ENCODE measurements at places on chromosomes 1 and 21.
A peak's percentile ranks its signal among the peaks of the same experiment; 100 is the strongest.

DNA sequence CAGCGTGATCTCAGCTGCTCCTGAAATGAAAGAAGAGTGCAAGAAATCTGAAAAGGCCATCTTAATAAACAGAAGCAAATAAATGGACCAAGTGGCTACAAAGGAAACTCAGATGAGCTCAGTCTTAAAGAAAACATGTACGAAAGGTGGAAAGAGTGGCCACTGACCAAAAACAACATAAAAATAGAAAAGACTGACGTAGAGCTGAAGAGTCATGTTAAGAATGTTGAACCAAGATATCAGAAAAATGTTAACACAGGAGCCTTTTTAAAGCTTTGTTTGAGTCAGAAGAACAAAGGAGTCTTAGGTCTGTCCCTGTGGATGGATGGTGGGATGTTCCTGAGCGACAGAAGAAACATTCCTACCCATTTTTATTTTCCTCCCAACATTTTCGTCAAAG lies 30.8 kb upstream of the ZNF648 start:
- no peak for DNase-seq

DNA sequence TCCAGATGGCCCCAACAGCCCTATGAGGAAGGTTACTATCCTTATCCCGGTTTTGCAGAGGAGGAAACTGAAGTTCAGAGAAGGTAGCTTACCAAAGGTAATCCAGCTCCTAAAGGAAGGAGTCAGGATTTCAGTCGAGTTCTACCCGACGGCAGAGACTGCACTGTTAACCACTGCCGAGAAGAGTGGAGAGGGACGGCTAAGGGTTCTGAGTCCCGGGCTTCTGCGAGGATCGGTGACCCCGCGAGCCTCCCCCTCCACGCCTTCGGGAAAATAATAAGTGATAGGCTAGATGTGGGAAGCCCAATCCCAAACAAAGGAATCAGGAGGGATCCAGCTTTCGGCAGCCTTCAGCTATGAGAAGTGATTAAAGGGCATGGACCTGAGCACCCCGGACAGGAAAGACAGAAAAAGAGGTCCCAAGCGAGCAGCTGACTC lies 587 bp downstream of the TMEM53 start:
- peak; percentile 20 for DNase-seq

DNA sequence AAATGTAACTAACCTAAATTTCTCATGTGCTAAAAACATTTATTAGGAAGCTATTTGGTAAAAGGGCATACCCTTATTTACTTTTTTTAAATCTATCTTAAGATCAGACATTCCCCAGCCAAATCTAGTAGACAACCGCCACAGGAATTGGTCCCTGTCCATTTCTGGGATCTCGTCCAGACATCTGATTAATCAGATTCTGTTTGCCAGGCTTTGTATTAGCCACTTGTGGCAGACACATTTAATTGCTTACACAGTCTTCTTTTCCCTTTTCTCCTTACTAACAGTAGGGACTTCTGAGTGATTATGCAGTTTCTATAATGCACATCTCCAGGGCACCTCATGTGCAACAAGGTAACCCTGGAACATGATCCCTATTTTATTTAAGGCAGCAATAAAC lies 449.0 kb upstream of the RGS18 start:
- DNase-seq: peak; percentile 9

DNA sequence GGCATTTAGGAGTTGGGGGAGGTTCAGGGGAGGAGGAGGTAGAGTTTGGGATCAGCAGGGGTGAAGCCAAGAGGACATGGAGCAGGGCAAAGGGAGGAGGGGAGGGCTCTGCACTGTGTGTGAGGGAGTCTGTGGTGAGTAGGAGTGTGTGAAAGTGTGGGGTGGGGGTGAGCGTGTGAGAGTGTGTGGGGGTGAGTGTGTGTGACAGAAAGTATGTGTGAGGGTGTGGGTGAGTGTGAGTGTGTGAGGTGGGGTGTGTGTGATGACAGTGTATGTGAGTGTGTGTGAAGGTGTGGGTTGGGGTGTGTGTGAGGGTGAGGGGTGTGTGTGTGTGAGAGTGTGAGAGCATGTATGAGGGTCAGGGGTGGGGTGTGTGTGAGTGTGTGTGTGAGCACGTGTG lies 62.6 kb downstream of the GNG4 start:
- DNase-seq: no peak

GRCh38 chr1:166330096-166330495 lies 163.3 kb upstream of the FAM78B start:
- no peak for DNase-seq

DNA sequence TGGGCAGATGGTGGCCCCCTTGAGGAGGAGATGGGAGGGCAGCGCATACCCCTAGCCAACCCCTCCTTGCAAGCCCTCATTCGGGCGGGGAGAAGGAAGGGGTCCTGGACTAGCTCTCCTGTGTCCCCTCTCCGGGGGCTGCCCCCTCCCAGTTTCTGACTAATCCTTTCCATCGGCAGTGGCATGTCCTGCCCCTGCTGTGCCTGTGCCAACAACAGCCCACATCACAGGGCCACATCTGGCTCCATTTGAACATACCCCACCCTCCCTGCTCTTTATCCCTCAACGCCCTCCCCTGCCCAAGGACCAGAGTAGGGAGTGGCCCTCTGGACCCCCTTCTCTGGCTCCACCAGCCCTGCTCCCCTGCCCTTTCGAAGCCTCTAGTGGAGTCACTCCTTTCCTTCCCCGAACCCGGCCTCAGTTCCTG lies 11.0 kb upstream of the LMNA start:
- DNase-seq: peak; percentile 93

GRCh38 chr1:152190589-152190988 lies 31.6 kb upstream of the RPTN start:
- peak; percentile 67 for DNase-seq

DNA sequence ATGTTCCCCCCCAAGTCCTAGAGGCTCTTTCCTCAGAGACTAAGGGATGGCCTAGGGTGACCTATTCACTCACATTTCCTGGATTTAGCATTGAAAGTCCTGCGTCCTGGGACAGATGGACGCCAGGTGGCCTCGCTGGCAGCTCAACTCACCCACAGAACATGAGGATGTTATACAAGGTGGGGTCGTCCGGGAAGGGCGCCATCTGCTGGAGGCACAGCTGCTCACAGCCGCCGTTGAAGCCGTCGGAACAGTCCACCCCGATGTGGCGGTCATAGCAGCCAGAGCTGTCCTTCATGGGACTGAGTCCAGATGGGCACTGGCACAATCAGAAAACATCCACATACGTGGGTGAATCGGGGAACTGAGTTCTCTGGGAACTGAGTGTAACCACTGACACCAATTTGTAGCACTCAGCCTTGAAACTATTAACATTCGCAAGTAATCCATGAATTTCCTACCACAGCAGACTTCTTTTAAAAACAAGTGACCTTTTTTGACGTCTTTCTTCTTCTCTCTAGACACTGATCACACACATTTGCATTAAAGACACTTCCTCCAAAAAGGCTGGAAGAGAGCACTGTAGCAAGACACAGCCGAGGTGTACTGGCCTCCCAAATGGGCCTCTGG lies 215.4 kb downstream of the ASTN1 start:
- peak; percentile 48 for DNase-seq

GRCh38 chr21:43266534-43266933 lies 97.7 kb downstream of the CRYAA start:
- DNase-seq: peak; percentile 21

GRCh38 chr1:237219751-237220642 lies 178.0 kb downstream of the RYR2 start:
- no peak for DNase-seq

DNA sequence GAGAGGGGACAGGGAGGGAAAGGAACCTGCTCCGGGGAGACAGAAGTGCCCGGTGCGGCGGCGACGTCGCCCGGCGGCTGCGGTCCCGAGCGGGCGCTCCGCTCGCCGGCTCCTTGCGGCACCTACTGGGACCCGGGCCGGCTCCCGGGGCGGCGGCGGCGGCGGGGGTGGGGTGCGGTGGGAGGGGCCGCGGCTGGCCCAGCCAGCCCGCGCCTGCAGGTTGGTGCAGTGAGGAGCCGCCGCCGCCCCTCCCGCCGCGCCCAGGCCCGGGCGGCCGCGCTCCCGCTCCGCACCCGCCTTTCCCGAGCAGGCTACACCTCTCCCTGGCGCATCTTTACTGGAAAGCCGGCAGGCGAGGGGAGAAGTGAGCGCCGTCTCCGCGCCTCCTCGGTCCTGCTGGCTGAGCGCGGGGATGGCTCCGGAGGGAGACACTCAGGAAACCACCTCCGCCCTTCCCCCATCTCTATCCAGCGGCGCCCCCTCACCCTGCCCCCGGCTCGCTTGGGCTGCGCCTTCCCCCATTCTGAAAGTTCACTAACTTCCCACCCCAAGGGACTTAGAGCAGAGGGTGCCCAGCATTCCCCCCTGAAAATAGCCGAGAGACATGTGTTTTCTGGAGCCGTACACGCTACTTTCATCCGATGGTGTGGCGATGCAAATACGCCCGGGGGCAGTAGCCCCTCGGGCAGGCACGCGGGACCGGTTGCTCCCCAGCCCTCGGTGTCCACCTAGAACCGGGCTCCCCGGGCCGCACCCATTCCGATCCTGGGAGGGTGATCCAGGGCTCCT lies at the start of gene PLD5:
Gene PLD5 (minus strand): TSS at position 127 of the 789 bp plus-strand sequence.
- no peak for DNase-seq

DNA sequence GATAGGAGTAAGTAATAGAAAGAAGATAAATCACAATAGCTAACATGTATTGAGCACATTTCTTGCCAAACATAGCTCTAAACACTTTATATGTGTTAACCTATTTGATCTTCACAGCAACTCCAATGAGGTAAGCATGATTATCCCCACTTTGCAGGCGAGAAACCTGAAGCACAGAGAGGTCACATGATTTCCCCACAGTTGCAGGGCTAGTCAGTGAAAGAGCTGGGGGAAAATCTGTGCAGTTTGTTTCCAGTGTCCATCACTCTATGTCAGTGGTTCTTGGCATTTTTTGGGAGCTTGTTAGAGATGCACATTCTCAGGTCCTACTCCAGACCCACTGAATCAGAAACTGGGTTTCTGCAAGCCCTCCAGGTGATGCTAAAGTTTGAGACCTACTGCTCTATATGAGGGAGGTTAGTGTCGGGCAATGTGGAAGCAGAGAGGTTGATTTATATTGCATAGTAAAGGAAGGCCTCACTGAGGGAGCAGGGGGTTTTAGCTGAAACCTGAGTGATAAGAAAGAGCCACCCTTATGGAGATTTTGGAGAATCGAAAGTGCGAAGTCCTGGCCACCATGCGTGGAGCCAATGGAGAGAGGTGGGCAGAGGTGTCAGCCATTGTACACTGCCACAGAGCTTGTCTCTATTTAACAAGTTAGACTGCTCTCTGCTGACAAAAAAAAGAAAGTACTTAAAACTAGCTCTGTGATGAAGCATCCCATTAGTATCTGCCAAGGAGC lies 20.9 kb downstream of the MCOLN3 start:
- DNase-seq: no peak

DNA sequence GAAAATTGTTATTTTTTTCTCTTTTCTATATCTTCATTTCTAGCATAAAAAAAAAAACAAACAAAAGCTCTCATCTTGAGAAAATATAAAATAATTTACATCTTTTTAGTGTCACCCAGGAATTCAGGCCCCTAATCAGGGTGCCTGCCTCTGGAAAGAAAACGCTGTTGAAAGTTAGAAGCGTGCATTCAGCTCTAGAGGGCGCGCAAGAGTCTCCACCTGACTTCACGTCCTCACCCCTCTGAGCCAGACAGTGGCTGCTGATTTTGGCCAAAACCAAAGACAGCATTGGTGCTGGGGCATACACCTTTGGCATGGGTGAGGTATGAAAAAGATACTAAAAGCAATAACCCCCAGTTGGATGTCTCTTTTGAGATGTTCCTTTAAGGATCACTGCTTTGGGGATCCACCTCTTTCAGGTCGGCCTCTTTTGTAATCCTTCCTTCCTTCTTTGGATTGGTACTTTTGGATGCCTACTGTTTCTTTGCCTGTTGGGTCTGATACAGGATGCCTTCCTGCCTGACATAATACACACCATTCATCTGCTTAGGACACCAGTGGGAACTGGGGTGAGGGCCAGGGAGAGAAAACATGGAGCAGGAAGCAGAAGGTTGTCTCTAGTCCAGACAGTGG lies 77.6 kb upstream of the CHRM3 start:
- DNase-seq: no peak

DNA sequence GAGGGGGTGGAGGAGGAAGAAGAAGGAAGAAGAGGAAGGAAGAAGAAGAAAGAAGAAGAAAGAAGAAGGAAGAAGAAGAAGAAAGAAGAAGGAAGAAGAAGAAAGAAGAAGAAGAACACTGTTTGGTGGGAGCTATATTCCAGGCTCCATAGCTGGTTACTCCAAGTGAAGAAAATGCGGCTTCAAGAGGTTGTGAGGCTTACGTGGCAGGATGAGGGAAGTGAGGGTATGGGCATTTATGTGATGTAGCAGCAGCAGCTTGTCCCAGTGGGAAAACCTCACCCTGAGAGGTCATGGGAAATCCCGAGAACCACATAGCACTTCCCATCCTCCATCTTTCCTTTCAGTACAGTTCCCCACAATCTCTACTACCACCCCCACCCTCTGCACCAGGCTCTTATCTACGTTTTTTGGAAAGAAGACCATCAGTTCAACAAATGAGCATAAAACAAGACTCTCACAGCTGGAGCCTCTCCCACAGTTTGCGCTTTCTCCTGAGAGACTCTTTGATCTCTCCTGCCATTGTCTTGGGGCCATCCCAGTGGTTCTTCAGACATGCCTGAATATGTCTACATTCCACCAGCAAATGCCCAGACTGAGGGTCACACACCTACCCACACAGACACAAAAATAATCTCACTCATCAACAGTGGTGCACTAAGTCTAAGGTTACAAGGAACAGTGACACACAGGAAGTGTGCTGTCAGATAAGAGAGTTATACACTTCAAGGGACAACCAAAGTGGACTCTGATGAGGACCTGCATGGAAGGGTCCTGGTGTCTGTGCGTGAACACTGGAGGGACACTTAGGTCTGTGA lies 77.9 kb upstream of the KCNJ15 start:
- DNase-seq: no peak

- DNase-seq: no peak
Observed at GRCh38 chr1:197933647-197934046, 16.5 kb downstream of the LHX9 start.
